Stimulated activated CD4-positive, alpha-beta T cell treated with anti-CD3 and anti-CD28 coated beads, Interleukin-15, amount 100 ng/mL, for 1 hour (primary cell): ENCODE measurements at places on chromosomes 5 and 9.
A peak's percentile ranks its signal among the peaks of the same experiment; 100 is the strongest.

- no peak for DNase-seq
These were observed 43.4 kb upstream of the NR4A3 start for GRCh38 chr9:99778308-99778707.

GRCh38 chr5:12354686-12355085 lies 450.4 kb upstream of the CTNND2 start:
- DNase-seq: no peak

- no peak for DNase-seq
These were observed 7.9 kb upstream of the NR4A3 start for GRCh38 chr9:99813739-99814138.

- DNase-seq: no peak
These were observed 28.8 kb downstream of the WDR36 start for GRCh38 chr5:111120911-111121310.

DNA sequence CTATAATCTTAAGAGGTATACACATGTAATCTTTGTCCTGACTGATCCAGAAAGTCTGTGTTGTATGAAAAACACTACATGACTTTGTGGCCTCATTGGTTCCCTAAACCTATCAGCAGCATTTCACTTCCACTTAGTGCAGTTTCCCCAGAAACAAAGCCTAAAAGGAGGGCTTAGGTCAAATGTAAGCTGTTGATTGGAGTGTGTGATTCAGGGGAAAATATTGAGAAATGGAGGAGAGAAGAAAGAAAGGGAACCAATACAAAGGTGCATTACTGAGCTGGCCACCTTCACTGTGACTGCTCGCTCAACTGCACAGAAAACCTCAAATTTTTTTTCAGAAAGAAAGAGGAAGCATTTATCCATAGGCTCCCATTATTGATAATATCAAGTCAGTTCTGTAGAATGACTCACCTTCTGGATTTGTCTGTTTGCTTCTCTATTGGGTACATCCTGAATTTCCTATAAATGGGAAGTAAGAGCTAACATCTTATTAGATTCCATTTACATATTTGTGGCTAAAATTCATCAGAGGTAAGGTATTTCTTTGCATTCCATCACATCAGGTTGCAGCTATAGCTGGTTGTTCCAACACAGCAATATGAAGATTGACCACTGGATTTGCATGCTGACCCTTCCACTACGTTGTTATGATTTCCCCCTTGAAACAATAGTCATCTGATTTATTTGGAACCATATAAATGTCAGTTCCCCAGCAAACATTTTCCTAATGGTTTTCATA lies 10.3 kb upstream of the FST start:
- DNase-seq: no peak

- no peak for DNase-seq
These were observed 135.4 kb downstream of the ATG10 start for GRCh38 chr5:82107267-82107666.

DNA sequence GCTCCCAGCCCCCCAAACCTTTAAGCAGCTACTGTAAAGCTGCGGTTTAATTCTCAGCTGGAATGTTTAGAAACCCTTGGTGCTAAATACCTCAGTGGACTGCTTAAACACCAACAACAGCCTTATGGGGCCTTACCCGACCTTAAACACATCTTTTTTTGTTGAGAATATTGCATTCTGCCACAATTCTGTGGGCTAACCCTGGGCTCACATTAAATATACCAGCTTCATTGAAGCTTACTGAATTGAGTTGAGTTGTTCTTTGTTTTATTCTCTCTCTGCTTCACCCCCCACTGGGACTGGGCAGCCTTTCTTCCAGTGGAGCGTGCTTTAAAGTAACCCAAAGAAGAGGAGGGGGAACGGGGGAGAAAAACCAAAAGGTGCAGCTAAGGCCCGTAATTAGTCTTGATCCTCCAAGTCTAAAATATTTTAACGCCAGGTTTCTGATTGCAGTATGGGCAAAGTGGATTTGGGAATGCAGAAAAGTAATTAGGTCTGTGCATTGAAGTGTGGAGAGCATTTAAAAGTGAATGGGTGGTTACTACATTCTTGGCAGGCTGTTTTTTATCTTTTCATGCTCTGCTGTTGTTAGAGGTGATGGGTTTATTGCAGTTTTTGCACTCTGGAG lies 281.2 kb downstream of the NR2F1-AS1 start:
- no peak for DNase-seq

GRCh38 chr9:128724744-128725211 lies 851 bp upstream of the ZDHHC12 start:
- DNase-seq: no peak

DNA sequence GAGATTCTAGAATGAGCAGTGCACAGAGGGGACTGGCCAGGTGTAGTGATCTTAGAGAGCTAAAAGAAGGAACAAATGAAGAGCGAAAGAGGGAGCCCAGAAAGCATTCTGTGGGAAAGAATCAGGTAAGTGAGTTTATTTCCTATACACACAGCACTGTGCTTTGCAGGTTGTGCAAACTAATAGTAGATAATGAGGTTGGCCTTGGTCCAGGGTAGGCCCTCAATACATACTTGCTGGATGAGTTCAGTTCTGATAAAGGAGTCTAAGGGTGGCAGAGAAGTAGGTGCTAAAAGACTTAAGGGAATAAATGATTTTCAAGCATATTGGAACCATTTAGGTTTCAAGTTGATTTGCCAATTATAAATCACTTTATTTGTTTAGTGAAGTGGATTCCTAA lies 122.0 kb downstream of the NPR3 start:
- DNase-seq: no peak

DNA sequence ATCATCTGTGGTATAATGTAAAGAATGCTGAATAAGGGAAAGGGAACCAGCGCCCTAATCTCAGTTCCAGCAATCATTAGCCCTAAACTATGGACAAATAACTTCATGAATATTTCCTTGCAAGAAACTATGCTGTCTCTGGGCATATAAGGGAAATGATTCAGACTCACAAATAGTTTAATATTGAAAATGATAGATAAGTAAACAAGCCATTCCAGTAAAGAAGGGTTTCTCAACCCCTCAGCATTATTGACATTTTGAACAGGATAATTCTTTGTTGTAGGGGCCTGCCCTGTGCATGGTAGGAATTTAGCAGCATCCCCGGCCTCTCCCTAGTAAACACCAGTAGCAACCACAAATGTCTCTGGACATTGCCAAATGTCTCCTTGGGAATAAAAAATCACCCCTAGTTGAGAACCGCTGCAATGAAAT lies 23.8 kb downstream of the C5 start:
- no peak for DNase-seq

- no peak for DNase-seq
These were observed 22.8 kb upstream of the MARCHF6 start for GRCh38 chr5:10330511-10331230.

DNA sequence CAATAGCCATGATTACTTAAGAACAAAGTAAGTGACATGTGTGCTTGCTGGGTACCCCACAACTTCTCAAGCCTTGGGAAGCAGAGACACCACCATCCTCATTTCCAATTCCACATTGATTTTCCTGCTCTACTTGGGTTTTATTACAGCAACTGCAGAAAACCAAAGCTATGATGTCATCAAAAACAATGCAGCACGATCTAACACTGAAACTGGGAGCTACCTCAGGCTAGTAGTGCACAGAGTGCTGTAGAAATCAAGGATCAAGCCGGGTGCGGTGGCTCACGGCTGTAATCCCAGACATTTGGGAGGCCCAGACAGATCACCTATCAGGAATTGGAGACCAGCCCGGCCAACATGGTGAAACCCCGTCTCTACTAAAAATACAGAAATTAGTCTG lies 174.4 kb upstream of the MSX2 start:
- no peak for DNase-seq

GRCh38 chr5:167451076-167451475 lies 840.4 kb upstream of the WWC1 start:
- no peak for DNase-seq

- no peak for DNase-seq
These were observed 1189.4 kb downstream of the EFNA5 start for GRCh38 chr5:106481374-106481773.

DNA sequence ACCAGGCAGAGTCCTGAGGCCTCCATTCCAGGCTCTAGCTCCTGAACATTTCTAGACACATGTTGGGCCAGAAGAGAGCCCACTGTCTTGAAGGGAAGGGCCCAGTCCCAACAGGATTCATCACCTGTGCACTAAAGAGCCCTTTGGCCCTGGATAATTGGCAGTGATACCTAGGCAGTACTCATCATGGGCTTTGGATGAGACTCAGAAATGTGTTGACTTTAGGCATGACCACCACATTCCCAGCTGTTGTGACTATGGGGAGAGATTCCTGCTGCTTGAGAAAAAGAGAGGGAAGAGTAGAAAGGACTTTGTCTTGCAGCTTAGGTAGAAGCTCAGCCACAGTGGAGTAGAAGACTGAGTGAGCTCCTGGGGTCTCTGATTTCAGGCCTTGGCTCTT lies 138.4 kb upstream of the DAPK1 start:
- no peak for DNase-seq

DNA sequence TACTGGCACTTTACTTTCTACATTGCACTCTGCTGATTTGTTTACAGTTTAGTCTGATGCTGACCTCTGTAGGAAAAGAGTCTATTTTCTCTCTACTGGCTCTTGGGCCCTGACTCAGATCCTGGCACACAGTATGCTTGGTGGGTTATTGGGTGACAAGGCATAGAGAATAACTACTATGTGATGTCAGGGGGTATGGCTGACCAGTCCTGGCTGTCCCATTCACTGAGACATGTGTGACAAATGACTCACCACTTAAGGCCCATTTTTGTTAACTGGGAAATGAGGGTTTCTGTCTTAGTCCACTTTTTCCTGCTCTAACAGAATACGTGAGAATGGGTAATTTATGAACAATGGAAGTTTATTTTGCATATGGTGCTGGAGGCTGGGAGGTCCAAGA lies 66.4 kb downstream of the DAPK1 start:
- no peak for DNase-seq

DNA sequence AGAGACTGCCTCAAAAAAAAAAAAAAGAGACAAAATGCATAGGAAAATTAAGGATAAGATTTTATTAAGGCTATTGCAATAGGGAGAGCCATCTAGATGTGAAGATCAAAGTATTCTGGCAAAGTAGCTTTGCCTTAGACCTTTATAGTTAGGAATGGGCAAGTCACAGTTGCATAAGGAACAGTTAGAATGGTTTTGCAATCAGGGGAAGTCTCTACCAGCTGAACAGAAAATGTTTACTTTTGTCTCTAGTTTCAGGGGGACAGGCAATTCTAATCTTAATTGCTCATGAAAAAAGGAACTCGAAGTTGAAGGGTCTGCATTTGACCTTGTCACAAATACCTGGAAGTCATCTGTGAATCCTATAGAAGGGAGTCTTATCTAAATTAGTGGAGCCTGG lies 13.1 kb upstream of the ATP6V1G1 start:
- DNase-seq: no peak

DNA sequence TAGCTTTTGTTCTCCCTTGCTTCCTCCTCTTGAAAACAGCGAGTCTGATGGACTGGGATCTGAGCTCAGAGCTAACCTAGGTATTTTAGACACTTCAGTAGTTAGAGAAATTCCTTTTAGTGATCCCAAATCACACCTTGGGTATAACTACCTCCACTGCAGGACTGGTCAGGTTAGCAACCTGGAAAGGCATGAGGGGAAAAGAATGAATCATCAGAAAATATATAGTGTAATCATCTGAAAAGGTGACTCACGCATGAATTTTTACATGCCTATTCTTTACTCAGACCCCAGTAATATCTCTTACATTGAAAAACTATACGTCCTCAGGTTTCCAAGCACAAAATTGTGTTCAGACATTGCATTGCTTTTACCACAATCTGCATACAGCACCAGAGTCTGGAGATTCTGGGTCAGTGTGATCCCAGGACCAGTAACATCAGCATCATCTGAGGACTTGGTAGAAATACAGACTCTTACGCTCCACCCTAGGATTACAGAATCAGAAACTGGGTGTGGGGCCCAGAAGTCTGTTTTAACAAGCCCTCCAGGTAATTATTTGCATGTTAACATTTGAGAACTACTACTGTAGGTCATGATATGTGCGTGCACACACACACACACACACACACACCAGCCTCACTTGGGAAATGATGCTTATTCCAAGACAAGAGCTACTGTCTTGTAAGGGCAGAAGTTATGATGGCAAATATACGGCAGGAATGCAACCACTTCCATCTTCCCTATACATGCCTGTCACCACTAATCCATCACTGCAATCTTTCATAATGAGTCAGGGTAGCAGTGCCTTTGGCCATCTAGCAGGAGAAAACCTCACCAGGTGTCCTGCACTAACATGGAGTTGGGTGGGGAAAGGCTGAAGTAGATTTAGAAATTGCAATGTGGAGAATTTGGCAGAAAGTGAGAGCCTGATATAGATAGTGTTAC lies 271.6 kb upstream of the MAP3K1 start:
- no peak for DNase-seq

DNA sequence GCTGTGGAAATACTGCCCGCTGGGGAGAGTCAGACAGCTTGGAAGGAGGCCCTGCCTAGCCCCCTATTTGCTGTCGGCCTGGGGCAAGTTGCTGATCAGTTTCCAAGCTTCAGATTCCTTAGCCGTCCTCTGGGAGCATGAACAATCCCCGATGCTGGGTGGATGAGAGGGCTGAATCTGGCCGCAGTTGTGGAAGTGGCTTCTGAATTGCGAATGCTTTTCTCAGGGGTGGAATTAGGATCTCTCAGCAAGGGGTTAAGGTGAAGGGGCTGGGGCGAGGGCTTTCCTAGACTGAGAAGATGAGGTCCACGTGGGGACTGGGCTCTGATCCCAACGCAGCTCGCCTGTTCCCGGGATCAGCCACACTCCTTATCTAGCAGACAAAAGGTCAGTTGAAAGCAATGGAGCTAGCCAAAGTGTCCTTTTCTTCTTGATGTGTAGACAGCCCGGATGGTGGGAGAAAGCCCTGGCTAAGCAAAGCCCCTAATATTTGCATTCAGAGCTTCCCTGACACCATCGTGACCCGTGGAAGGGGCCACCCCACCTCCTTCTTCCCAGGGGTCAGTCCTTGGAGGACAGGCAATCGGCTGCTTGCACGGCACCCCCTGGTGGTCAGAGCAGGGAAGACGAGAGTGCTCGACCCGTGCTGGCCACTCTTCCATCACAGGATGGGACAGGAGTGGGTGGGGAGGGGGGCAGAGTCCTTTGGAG lies 54.9 kb downstream of the COL15A1 start:
- peak; percentile 15 for DNase-seq

DNA sequence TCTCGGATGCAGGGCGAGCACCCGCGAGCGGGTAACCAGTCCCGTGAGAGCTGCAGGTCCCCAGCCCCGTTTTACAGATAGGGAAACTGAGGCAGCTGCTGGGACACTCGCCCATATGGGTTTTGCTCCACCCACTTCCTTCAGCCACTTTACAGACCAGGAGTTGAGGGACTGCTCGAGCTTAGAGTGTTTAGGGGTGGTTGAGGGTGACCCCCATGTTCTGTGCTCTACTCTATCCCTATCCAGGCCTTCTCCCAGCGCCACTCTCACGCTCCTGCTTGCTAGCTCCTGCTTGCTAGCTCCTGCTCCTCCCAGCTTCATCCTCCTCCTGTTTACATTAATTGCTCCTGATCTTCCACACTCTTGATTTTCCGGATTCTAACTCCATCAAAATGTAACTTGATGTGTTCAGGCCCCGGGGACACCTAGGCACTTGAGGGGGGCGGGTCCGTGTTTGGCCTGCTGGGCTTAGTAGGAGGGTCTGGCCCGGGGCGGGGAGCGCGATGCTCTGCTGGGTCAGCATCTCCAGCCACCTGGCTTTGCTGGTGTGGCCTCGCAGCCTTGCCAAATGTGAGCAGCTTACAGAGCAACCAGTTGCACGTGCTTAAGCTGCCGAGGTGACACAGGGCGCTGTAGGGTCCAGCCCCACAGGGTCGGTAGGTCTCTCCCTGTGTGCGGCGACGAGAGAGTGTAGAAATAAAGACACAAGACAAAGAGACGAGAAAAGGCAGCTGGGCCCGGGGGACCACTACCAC lies 1.5 kb upstream of the PTGES2 start:
- no peak for DNase-seq
